ENCODE measurements at places on chromosomes 13 and 19. TPM values are rescaled to one million over a fixed set of nuclear protein-coding genes. Genes with fewer than 3 reads are reported as not detected.

GRCh38 chr19:18499055-18499775 is 22.7 kb downstream of the ELL start:
- no peak for DNase-seq
- peaks cover 71% of the 10 kb centered on the region for H3K4me1 ChIP-seq
- no peaks in the 10 kb centered on the region for H3K27me3 ChIP-seq
- no peaks in the 10 kb centered on the region for H3K36me3 ChIP-seq
- no peak overlapping the region for H3K4me3 ChIP-seq
- peak overlapping the region; percentile 91 for H3K27ac ChIP-seq

- peak within 1 kb of the TSS; percentile 79 for H3K4me3 ChIP-seq
- H3K36me3 ChIP-seq: no peaks in the 10 kb centered on the region
- no peaks in the 10 kb centered on the region for H3K27me3 ChIP-seq
- peaks cover 43% of the 10 kb centered on the region for H3K4me1 ChIP-seq
- peak within 1 kb of the TSS; percentile 95 for H3K27ac ChIP-seq
Measured at GRCh38 chr19:1241417-1242095, at the start of gene ATP5F1D. TSS of gene ATP5F1D (plus strand) at chr19:1241751. CDS start at chr19:1241851, 100 bp downstream.

DNA sequence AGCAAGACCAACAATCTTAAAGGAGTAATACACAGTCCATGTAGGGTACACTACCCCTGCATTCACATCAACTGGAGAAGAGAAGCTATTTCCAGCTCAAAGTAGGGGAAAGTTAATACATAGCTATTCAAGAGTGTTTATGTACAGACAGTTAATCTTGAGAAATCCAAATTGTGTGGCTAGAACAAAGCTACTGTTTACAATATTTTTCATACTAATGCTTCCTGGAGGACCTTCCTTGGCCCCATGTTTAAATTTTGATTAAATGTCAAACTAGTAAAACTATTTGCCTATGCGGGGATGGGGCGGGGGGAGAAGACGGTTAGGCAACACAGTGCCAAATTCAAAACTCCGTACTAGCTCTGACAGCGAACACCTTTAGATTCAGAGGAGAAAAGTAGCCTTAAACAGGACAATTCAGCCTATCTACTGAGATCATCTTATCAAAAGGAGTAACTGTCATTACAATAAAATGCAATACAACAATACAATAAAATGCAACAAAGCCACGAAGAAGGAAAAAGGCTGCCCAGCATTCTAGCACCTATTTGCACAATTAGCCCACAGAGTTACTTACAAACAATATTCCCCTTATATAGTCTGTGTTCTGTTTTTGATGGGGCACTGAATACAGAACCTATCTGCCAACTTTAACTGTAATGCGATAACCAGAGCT is 29.1 kb downstream of the BRD4 start:
- DNase-seq: no peak
- H3K27ac ChIP-seq: peak overlapping the region; percentile 74
- H3K4me3 ChIP-seq: no peak overlapping the region
- peaks cover 2% of the 10 kb centered on the region for H3K36me3 ChIP-seq
- H3K27me3 ChIP-seq: no peaks in the 10 kb centered on the region

- no peak overlapping the region for H3K27ac ChIP-seq
- peaks cover 48% of the 10 kb centered on the region for H3K27me3 ChIP-seq
- DNase-seq: peak; percentile 10
Measured at GRCh38 chr19:35195830-35196229, 32.7 kb downstream of the FAM187B start.

DNA sequence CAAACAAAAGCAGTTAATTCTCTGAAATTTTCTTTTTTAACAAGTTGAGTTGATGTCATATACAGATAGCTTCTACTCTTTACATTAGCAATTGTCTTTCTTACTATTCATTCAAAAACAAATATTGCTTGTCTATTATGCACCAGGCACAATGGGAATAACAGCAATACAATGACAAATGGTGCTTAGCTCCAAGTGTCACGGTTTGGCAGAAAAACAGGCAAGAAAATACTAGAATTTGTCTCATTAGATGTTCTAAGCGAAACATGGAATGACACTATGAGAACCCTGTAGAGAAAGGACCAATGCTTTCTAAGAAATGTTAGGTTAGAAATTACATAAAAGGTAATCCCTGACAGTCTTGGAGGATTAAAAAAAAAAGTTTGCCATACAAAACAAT is 187.6 kb downstream of the PCDH9 start:
- no peaks in the 10 kb centered on the region for H3K27me3 ChIP-seq
- DNase-seq: no peak

GRCh38 chr13:113545455-113545930 is 39.1 kb upstream of the TFDP1 start:
- H3K4me1 ChIP-seq: peaks cover 36% of the 10 kb centered on the region
- DNase-seq: no peak
- H3K36me3 ChIP-seq: peaks cover 27% of the 10 kb centered on the region
- H3K27me3 ChIP-seq: no peaks in the 10 kb centered on the region
- H3K4me3 ChIP-seq: no peak overlapping the region
- H3K27ac ChIP-seq: peak overlapping the region; percentile 68

DNA sequence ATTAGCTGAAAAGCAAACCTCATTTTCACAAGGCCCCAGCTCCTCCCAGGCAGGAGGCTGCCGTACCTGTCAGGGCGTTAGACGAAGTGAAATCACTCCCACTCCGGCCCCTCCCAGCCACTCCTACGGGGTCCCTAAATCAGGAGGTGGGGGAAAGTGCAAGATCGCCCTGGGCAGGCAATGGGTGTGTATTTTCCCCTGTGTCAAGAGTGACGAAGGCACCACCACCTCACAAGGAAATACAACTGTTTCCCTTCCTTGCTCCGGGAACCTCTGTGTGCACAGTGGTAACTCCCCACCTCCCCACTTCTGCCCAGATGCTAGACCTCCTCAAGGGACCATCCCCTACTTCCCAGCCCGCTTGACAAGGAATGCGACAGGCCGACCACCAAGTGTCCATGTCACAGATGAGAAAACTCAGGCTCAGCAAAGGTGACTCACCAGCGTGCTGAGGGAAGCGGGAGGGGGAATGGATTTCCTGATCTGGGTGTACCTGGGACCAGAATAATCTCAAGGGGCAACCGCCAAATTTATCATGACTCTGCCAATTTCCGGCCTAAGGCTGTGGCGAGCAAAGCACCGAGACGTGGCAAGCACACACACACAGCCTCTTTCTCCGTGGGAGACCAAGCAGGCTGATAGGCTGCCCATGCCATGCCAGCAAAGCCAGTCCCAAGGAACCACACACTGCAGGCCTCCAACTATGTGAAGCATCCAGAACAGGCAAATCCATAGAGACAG is 7.3 kb downstream of the PPP6R1 start:
- no peaks in the 10 kb centered on the region for H3K36me3 ChIP-seq
- no peak overlapping the region for H3K27ac ChIP-seq
- peaks cover 42% of the 10 kb centered on the region for H3K4me1 ChIP-seq
- DNase-seq: no peak
- H3K27me3 ChIP-seq: no peaks in the 10 kb centered on the region
- H3K4me3 ChIP-seq: no peak overlapping the region

DNA sequence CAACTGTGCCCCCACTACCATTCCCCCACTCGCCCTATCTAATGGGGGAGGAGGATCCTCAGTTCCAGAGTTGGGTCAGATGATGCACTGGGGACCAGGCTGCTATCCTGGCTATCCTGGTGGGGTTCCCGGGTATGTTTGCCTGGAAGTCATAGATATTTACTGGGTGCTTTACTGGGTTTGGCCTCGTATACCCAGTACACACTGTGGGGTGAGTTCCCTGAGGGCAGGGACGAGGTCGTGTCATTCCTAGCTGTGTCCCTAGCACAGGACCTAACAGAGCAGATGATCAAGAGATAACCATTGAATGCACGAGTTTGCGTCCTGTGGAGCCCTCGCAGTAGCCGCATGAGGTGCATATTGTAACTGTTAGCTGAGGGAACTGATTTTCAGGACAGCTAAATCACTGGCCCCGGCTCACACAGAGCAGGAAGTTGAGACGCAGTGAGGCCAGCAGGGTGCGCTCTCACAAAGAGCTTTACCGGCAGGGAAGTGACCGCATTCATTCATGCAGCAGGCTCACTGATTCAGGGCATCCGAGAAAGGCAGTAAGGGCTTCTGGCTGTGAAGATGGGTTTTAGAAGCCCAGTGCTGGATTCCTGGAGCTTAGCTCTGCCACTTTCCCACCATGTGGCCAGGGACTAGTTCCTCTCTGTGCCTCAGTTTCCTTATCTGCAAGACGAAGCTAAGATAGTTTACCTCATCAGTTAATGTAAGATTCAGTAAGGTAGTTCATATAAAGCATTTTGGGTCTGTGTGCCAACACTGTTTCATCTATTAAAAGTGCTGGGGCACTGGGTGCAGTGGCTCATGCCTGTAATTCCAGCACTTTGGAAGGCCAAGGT is 6.0 kb downstream of the RUVBL2 start:
- H3K4me1 ChIP-seq: peaks cover 8% of the 10 kb centered on the region
- peak overlapping the region; percentile 9 for H3K27ac ChIP-seq
- no peaks in the 10 kb centered on the region for H3K27me3 ChIP-seq
- DNase-seq: no peak
- H3K36me3 ChIP-seq: peaks cover 5% of the 10 kb centered on the region

DNA sequence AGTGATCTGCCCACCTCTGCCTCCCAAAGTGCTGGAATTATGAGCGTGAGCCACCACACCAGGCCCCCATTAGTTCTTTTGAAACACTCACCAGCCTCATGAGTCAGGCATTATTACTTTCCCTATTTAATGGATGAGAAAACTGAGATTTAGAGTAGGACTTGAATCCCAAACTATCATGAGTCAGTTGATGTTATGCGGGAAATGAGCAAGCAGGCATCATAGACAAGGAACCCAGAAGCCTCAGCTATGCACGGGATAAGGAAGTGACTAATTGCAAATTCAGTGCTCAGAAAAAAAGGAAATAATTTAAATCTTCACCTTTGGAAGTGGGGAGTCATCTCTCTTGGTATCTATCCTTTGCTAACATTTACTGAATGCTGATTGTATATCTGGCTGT is 217.5 kb downstream of the ABCC4 start:
- H3K27ac ChIP-seq: no peak overlapping the region
- no peak overlapping the region for H3K4me3 ChIP-seq
- no peaks in the 10 kb centered on the region for H3K27me3 ChIP-seq
- peaks cover 9% of the 10 kb centered on the region for H3K4me1 ChIP-seq

DNA sequence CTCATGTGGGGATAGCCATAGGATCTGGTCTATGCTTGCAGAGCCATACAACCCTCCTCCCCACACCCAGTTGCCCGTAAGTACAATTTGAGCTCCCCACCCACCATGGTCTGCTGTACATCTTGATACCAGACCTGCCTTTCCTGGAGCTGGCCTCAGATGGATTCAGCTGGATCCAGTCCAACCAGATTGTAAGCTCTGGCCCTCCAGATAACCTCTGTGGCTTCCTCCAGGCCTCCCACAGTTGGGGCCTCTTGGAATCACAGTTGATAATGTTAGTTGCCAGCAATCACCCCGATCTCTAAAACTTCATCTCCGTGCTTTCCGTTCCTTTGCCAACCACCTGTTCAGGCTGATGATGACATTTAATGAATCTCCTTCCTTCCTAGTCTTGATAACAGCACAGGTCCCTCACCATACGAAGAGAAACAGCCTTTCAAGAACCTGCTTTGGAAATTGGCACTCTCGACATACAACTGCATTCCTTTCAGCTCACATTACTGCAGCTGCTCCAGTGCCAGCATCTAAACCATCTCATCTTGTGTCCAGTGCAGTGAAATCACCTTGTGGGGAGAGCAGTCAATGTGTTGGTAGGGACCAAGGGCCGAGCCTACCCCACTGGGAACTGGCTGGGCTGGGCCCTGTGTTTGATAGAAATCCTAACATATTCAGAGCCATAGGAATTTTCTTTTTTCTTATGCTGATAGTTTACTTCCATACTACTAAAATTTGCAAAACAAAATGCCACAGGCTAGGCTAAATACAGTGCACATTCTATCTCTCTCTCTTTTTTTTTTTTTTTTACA is 15.1 kb upstream of the FOXO1 start:
- H3K4me3 ChIP-seq: no peak overlapping the region
- H3K4me1 ChIP-seq: peaks cover 10% of the 10 kb centered on the region
- DNase-seq: peak; percentile 67
- no peaks in the 10 kb centered on the region for H3K36me3 ChIP-seq

GRCh38 chr19:50599427-50599826 is 31.2 kb upstream of the LRRC4B start:
- no peak overlapping the region for H3K4me3 ChIP-seq
- DNase-seq: no peak
- no peak overlapping the region for H3K27ac ChIP-seq
- no peaks in the 10 kb centered on the region for H3K4me1 ChIP-seq
- peaks cover 2% of the 10 kb centered on the region for H3K27me3 ChIP-seq
- H3K36me3 ChIP-seq: no peaks in the 10 kb centered on the region

GRCh38 chr13:42073683-42074082 is 25.2 kb downstream of the DGKH start:
- peaks cover 17% of the 10 kb centered on the region for H3K4me1 ChIP-seq
- H3K4me3 ChIP-seq: no peak overlapping the region
- H3K27ac ChIP-seq: no peak overlapping the region
- H3K36me3 ChIP-seq: peaks cover 6% of the 10 kb centered on the region

DNA sequence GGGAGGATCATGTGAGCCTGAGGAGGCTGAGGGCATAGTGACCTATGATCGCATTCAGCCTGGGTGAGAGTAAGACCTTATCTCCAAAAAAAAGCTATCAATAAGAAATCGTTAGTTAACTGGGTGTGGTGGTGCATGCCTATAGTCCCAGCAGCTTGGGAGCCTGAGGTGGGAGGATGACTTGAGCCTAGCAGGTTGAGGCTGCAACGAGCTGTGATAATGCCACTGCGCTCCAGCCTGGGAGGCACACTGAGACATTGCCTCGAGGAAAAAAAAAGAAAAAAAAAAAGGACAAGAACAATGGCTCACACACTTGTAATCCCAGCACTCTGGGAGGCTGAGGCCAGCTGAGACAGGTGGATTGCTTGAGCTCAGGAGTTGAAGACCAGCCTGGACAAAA is 16.2 kb downstream of the PSPC1 start:
- no peak for DNase-seq
- H3K4me3 ChIP-seq: no peak overlapping the region
- H3K4me1 ChIP-seq: peaks cover 8% of the 10 kb centered on the region
- H3K27me3 ChIP-seq: no peaks in the 10 kb centered on the region
- H3K36me3 ChIP-seq: peaks cover 16% of the 10 kb centered on the region

Gene CYP2A7
- total RNA-seq: not detected

Gene C19orf81
- not detected for total RNA-seq

Gene TMEM272
- total RNA-seq: not detected

Gene UNC13A
- 1.3 TPM for total RNA-seq

Gene LNX2
- total RNA-seq: 7.2 TPM

Gene NLRP4
- total RNA-seq: not detected

Data from osteocyte (in vitro differentiated cells).